ENCODE measurements at places on chromosomes 16 and 17.

- no peak for DNase-seq
Measured at GRCh38 chr17:337866-338265, 14.7 kb downstream of the RPH3AL start.

DNA sequence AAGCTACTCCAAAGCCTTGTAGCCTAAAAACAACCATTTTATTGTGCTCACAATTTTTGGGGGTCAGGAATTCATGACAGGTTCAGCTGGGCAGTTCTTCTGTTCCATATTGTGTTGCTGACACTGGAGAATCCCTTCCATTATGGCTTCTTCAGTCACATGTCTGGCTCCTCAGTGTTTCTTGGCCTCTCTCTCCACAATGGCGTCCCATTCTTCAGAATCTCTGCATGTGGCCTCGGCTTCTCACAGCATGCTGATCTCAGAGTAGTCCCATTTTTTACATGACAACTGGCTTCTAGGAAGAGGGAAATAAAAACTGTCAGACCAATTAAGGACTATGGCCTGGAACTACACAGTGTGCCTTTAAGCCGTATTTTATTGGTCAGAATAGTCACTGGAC lies 49.7 kb downstream of the NF1 start:
- no peak for DNase-seq

GRCh38 chr17:8806926-8807550 lies 7.9 kb upstream of the MFSD6L start:
- DNase-seq = no peak

- DNase-seq = no peak
Measured at GRCh38 chr17:81803728-81804558, at the start of gene GCGR. Gene GCGR, plus strand, starts transcription at chr17:81804150. Its CDS starts 4,869 bp downstream, at chr17:81809019.

GRCh38 chr16:3872216-3872895 lies 8.2 kb downstream of the CREBBP start:
- DNase-seq = no peak

DNA sequence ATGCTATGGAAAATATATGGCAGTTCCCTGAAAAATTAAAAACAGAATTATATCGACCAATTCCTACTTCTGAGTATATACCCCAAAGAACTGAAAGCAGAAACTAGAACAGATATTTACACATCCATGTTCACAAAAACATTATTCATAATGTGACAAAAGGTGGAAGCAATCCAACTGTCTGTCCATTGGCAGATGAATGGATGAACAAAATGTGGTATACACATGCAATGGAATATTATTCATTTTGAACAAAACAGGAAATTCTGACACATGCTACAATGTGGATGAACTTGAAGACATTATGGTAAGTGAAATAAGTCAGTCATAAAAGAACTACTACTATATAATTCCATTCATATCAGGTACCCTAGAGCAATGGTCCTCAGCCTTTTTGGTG lies 263.5 kb upstream of the AXIN2 start:
- DNase-seq = no peak

DNA sequence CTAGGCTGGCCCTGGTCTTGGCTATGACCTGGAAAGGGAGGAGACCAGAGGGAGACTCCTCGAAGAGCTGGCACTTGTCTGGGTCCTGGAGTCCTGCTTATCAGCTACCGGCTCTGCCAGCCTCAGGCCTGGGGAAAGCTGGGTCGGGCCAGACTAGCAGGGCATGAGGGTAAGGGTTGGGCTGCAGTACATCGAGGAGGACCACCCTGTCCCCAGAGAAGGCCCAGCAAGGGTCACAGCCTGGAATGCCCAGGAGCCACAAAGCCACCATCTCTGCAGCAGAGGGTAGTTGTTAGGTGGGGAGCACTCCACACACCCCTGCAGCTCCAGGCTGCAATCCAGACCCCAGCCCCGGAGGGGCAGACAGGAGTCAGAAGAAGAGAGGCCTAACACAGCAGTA lies 54.0 kb downstream of the SLC6A2 start:
- no peak for DNase-seq

DNA sequence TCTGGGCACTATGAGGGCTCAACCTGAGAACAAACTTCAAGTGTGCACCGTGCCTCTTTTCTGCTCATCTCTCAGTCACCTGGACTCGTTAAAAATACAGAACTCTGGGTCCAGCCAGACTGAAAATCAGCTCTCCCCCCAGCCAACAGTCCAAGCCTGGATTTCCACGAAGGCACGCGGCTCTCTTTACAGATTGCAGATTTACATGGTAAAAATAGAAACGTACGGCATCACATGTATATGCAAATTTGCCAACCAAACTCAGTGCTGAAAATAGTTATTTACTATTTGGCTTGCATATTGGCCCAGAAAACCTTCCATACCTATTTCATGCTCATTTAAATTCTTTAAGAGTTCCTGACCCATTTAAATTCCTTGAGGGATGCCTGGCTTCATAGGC lies 315.8 kb downstream of the MAF start:
- no peak for DNase-seq

DNA sequence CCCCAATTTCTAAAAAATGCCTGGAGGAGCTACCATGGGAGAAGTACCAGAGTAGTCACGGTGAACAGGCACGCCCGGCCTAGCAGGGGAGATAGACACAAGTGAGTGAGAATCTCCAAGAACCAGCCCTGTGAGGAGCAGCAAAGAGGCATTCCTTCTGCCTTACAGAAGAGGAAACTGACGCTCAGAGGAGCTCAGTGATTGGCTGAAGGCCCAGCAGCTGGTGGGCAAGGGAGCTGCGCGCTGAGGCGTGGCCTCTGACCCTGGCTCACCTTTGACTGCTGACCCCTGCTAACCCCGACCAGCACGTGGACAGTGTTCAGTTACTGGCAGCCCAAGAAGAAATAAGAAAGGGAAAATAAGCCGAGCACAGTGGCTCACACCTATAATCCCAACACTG lies 1.8 kb downstream of the C16orf96 start:
- no peak for DNase-seq

GRCh38 chr16:81137754-81138153 lies 41.6 kb upstream of the GCSH start:
- DNase-seq = no peak

DNA sequence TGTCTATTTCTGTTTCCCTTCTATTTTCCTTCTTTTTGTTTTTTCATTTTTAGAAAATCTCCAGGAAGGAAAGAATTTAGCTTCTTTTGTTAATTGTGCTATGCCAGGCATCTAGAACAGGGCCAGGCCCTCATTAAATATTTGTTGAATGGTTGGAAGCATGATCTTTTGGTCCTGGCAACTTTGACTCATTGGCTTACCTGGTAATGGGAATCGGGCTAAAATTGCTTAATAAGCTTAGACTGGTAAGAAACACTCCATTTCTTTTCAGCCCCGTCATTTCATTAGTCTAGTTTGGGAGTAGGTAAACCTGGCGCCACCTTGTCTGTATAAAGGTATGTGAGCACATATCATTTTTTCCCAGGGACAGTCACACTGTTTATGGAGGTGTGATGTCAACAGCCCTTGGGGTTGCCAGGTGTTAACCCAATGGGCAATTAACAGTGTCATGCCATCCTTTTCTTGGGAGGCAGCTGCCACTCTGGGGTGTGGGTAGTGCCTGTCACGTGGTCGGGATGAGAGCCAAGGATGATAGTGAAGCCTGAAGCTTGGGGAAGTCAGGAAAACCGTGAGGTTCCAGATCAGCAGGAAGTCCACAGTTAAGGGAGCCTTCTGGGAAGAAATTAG lies 9.5 kb upstream of the NDEL1 start:
- no peak for DNase-seq

- no peak for DNase-seq
Measured at GRCh38 chr17:81456091-81456490, 56.5 kb downstream of the ACTG1 start.

- no peak for DNase-seq
Measured at GRCh38 chr16:31875112-31875803, 1.7 kb downstream of the ZNF267 start.

- no peak for DNase-seq
Measured at GRCh38 chr16:59212492-59213024, 478.4 kb upstream of the GOT2 start.

DNA sequence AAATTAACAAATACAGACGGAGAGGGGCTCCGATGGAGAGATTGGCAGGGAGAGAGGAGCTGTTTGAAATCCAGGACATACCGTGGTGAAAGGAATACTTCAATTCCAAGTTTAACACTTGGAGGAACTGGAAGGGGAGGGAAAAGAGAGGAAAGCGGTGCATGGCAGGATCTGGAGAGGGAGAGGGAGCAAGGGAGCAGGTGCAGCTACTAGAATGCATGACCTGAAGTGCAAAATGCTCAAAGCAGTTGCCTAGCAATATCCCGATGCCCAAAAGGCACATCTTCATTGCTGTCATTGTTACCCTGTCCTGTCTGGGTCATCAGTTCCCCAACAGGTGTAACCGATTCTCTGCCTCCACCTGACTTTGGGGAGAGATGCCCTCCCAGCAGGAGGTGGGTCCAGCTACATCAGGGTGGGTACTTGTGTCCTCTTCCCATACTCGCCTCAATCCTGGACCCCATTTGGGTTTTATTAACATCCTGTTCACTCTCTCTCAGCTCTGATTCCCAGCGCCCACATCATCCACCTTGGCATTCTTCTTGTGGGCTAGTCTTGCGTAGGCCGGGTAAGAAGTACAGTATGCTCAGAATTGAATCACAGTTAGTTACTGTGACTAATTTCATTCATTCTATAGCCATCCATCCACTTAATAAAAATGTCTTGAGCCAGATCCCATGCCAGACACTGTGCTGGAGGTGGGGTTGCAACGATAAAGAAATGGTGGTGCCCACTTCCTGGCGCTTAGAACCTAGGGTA lies 37.4 kb upstream of the EMP2 start:
- no peak for DNase-seq

- DNase-seq = no peak
Measured at GRCh38 chr17:40340880-40341807, 23.4 kb downstream of the GJD3 start.

GRCh38 chr17:64698725-64699124 lies 36.6 kb upstream of the SMURF2 start:
- no peak for DNase-seq

GRCh38 chr17:57935833-57936807 lies 19.1 kb downstream of the CUEDC1 start:
- no peak for DNase-seq

DNA sequence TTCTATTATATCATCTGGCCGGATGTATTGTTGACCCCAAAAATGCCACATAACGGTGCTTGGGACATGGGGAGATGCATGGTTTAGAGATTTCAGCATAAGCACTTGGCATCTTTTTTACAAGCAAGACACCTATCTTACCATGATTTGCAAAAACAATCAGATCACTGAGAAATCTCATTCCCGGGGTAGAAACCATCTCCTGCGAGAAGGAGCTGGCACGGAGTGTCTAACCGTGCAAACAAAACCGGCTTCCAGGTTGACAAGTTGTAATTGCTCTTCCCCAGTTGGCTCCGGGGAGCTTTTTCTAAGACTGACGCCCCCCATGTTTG lies 1.0 kb downstream of the SLC16A6 start:
- DNase-seq = no peak

DNA sequence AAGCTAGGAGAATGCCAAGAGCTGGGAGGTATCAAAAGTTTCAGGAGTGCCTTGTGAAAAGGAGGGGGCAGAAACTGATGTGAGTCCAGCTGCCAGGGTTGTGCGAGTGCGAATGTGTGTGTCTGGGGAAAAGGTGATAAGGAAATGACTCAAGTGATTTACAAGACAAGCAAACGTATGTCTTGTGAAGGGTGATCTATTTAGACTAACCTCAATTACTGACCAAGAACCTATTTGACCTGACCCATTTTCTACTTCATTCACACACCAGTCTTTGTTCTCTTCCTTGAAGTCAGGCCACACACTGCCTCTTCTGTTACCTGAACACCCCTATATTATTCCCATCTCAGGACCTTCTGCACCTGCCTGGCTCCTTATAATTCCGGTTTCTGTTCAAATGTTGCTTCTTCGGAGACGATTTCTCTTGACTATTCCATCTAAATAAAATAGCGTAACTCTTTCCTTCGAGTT lies 1.0 kb downstream of the GDE1 start:
- no peak for DNase-seq

DNA sequence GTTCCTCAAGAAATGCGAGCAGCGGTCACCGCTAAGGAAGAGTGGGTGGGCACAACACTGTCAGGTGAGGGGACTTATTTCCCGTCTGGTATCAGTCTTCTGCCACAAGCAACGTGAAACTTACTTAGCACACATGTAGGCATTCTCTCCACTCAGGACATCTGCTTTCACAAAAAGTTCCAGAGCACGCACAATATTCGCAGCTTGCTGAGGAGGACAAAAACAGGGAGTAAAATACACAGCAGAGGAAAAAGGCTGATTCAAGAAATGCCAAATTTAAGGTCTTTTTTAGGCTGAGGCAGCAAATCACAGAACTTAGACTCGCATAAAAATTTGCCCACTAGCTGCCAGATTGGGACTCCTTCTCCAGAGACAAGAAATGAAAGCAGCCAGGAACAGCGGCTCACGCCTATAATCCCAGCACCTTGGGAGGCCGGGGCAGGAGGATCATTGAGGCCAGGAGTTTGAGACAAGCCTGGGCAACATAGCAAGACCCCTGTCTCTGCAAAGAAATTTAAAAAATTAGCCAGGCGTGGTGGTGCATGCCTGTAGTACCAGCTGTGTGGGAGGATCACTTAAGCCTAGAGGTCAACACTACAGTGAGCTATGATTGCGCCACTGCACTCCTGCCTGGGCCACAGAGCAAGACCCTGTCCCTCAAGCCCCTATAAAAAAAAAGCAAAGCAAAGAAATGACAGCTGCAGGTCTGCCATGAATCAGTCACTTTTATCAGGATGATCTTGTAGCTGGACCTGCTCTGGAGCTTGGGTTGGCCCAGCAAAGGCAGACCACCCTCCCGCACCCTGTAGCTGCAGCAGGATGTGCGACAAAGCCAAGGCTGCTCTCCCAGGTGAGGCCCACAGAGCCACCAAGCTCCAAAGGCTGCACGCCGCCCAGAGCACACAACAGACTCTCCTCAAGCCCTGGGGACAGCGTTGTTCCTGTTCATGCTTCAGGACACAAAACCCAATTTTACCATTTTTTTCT lies 20.5 kb downstream of the USP36 start:
- no peak for DNase-seq

DNA sequence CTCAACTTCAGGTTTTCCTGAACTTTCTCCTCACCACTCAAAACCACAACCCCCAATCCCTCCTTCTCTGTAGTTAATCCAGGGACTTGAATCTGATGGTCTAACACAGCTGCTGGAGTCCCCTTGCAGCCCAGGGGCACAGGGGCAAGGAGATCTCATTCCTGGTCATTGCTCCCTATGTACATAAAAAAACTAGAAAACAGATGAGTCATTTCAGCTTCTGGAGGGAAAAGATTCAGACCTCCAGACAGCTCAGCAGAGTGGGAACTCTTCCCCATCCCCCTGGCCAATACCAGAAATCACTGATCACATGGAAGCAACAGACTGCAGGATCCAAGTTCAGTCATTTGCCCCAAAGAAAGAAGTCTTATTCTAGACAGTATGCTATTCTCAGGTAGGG lies 62.1 kb downstream of the DYNLRB2 start:
- no peak for DNase-seq

- DNase-seq = no peak
Measured at GRCh38 chr16:80377096-80377956, 163.5 kb upstream of the DYNLRB2 start.

- DNase-seq = no peak
Measured at GRCh38 chr16:31367853-31368252, 12.9 kb downstream of the ITGAX start.

DNA sequence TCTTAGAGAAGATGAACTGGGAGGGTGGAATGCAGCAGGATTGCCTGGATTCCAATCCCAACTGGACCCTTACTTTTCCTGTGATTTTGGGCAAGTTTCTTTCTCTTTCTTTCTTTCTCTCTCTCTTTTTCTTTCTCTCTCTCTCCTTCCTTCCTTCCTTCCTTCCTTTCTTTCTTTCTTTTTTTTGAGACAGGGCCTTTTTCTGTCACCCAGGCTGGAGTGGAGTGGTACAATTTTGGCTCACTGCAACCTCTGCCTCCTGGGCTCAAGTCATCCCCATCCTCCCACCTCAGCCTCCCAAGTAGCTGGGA lies 20.5 kb downstream of the CDH1 start:
- no peak for DNase-seq
